ENCODE measurements at places on chromosomes 3 and 15. TPM values are rescaled to one million over a fixed set of nuclear protein-coding genes. Genes with fewer than 3 reads are reported as not detected.

Gene RASGRP1
- 0.14 TPM for total RNA-seq

- no peak for DNase-seq
Measured at GRCh38 chr15:37037850-37038715, 62.3 kb downstream of the MEIS2 start.

GRCh38 chr15:100349321-100349695, 7.5 kb upstream of the ADAMTS17 start:
- no peak for DNase-seq

Gene SCN11A
- not detected for total RNA-seq

Gene TMCC1
- 14.3 TPM for total RNA-seq

DNA sequence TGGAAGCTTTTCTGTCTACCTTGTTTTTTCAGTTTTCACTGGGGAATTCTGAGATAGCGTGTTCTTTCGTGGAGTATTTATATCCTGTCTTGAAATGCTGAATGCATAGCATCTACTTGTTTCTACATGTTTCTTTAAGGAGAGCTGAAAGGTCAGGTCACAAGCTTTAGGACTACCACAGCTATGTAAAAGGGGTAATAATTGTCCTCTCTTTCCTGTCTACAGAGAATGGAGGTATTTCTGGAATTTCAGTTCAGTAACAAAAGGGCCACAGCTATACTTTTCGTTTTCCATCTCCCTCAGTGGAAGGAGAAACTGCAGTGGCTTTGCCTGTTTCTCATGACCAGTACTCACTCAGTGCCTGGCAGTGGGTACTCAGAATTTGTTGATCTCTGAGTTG, 4.7 kb downstream of the INAFM2 start:
- DNase-seq = peak; percentile 19

DNA sequence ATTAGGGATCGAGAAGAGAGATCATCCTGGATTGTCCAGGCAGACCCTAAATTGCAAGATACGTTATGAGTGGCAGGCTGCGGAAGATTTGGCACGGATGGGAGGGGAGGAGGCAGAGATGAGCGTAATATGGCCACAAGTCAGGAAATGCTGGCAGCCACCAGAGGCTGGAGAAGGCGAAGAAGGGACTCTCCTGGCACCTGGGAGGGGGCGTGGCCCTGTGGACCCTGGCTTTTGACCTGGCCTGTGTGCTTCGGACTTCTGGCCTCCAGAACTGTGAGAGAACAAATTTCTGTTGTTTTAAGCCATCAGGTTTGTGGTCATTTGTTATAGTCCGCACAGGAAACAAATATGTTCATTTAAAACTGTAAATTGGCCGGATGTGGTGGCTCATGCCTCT, 31.9 kb upstream of the IGF1R start:
- DNase-seq = no peak

GRCh38 chr15:31104003-31104402, 2.5 kb upstream of the TRPM1 start:
- no peak for DNase-seq

- DNase-seq = no peak
Measured at GRCh38 chr3:23550402-23550801, 255.4 kb upstream of the UBE2E1 start.

GRCh38 chr15:48337607-48338006, 6.4 kb downstream of the DUT start:
- DNase-seq = peak; percentile 32

Gene RAB7A
- 304 TPM for total RNA-seq

- no peak for DNase-seq
Measured at GRCh38 chr3:156472684-156473083, 82.2 kb downstream of the SSR3 start.

Gene GOLGA8A
- total RNA-seq = 3.1 TPM

GRCh38 chr3:171850320-171850959, 7.3 kb downstream of the TMEM212 start:
- no peak for DNase-seq

Gene C3orf85
- not detected for total RNA-seq

Gene FETUB
- not detected for total RNA-seq

Gene LRRC31
- not detected for total RNA-seq

Gene FNDC3B
- total RNA-seq = 171 TPM

DNA sequence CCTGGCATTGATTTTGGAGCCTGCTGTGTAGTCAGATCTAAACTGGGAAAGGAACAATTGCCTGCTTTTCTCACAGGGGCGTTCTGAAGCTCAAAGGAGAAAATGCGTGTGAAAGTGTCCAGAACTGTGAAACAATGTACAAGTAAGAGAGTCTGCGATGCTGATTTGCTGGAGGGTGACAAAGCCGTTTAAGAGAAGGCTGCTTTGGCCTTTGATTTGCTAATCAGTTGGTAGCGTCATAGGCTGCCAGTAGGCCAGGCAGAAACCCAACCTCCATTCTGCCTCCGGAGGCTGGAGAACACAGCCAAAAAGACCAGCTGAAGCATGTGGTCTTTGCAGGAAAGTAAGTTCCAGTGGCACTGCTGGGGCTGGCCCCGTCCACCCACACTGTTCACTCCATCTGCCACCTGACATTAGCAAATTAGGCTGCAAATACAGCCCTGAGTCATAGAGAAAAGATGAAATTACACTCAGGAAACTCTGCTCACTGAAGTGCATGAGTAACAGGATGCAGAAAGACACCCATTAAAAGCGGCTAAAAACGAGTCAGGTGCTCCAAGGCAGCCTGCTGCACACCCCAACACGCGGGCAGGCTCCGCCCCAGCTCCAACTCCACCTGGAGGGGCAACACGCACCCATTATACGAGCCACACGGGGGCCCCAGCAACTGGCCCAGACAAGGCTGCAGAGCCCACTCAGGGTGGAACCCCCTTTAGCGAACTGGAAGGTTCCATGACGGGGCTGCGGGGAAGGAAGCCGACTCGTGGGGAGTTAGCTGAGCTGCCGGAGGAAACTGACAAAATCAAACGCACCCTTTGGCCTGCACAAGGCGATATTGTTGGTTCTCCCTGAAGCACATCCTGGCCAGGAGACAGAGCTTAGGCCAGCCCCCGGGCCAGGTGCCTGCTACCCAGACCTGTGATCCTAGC, 31.6 kb downstream of the ZDHHC19 start:
- DNase-seq = no peak

- no peak for DNase-seq
Measured at GRCh38 chr3:129360705-129361460, 67.6 kb downstream of the EFCAB12 start.
